ENCODE measurements at places on chromosomes 2 and 18.

- no peak for DNase-seq
Measured at GRCh38 chr18:74715306-74715705, 117.6 kb downstream of the ZNF407 start.

DNA sequence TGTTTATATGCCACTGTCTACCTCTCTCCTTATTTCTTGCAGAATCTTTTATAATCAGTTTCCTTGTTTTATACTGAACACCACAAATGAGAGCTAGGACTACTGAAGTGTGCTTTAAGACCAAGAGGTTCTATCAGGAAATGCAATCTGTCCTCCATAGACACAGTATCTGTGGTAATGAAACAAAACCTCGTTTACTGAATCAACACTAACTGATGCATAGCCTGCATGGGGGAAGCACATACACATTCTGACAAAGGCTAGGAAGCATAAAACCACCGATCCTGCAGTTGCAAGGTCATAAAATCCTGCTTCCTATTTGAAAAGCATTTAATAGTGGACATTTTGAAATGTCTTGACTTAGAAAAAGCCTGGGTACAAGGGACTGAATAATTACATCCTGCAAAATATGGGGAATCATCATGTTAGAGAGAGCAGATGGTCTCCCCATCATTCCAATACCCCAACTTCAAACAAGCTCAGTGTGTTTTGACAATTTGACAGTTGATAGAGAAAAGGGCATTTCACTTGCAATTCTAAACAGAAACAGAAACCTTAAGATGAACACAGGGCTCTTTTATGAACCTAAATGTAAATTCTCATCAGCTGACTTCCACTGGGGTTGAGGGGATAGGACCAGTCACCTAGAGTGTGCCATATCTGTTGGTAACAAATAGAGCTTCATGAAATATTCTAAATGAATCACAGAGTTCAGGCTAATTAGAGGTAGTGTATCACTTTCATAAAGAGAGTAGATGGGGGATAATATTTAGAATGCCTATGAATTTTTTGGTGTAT, 1845.6 kb upstream of the PIK3C3 start:
- DNase-seq, result no peak

DNA sequence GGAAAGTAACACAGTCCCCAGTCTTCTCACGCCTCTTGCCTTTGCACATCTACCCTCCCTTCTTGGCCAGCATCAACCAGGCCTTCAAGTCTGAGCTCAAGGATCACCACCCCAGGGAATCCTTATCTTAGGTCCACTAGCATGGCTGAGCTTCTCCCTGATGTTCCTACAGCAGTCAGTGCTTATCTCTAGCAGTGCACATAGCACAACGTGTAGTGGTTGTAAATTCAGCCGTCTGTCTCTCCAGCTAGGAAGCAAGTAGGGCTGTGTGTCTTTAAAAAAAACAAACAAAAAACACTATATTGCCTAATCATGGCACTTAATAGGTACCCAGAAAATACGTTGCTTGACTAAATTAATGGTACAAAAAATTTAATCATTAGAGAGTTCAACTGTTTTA, 29.2 kb downstream of the KCNG3 start:
- DNase-seq, result no peak

- DNase-seq, result no peak
Measured at GRCh38 chr2:105597806-105598803, 146.6 kb upstream of the NCK2 start.

GRCh38 chr2:229713371-229714079, 830 bp downstream of the DNER start:
- no peak for DNase-seq

- DNase-seq, result no peak
Measured at GRCh38 chr2:223196331-223196730, 144.3 kb downstream of the KCNE4 start.

GRCh38 chr2:225998653-225999052, 599.1 kb downstream of the NYAP2 start:
- no peak for DNase-seq
